ENCODE measurements at places on chromosomes 16 and 17.

GRCh38 chr16:2160915-2161551, 5.5 kb downstream of the TRAF7 start:
- DNase-seq, result no peak

- no peak for DNase-seq
Measured at GRCh38 chr17:9108146-9108545, 86.8 kb downstream of the NTN1 start.

GRCh38 chr16:69311533-69312387, 610 bp downstream of the VPS4A start:
- no peak for DNase-seq

GRCh38 chr17:28499364-28499664, 6.8 kb upstream of the FOXN1 start:
- no peak for DNase-seq

GRCh38 chr16:610513-611381, 20.0 kb upstream of the WFIKKN1 start:
- no peak for DNase-seq

- no peak for DNase-seq
Measured at GRCh38 chr17:70378076-70378475, 208.7 kb downstream of the KCNJ2 start.

DNA sequence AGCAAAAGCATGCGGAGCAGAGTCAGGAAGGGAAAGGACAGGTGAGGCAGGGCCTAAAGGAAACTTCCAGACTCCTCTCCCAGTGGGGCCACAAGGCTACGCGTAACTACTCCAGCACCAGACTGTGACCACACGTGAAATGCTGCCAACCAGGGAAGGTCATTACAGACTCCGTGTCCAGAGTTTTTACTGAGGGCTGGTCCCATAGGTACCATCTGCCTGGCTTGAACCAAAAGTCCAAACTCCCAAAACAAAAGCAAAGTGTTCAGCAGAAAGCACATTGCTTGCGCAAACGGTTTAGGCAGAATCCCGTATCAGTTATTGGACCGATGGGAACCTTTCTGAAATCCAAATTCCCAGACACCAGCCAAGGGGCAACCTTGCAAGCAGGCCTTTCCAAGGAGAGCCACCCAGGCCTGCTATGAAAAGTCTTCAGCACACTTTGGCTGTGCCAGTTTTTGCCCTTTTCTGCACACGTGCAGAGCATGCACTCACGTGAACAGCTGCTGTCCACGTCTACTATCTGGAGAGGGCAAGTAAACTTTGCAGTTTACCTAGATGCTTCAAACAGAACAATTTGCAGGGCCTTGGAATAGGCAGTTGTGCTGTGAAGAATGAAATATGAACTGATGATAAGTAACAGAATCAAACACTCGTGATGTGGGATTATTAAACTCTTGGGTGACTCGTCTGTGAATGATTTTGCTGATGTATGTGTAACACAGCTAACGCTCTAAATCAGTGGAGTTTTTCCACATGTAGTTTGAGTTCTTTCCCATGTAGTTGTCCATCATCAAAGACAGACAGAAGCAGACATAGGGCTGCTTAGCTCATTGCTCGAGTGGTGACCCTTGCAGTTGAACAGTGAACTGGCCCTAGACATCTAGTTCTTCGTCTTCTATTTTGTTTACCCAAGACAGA, 58.1 kb upstream of the CRISPLD2 start:
- DNase-seq, result no peak

GRCh38 chr17:2867441-2868424, 71.5 kb downstream of the RAP1GAP2 start:
- DNase-seq, result no peak

DNA sequence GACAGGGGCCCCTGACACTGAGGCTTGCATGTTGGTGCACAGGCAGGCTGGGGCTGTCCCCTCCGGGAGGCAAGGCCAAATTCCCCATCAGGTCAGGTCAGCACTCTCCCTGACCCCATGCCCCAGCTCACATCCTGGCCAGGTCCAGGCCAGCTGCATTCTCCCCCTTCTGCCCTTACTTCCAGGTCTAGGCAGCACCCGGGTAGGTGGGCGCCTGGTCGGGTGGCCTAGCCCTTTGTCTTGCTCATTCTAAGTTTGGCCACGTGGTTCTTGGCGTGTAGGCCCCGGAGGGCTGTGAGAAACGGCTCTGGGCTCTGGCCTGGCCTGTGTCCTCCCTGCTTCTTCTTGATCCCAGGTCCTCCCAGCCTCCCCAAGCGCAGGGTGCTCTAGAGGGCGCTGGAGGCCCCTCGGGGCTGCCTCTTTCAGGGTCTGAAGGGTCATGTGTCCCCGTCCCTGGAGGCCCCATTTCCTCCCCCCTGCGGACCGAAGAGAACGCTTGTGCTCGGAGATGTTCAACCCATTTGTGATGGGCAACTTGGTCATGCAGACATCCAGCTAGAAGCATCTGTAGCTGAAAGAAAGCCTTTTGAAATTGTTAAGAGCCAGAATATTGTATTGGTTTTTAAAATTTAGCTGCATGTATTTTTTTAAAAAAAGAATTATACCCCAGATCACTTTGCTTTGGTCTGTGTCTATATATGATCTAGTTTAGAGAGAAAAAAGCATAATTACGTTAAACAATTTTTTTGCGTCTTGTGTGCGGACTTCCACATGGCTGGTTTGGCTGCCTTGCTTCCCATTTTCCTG, 6.7 kb downstream of the BAHCC1 start:
- DNase-seq, result peak; percentile 96

GRCh38 chr16:66616169-66616568, 11.7 kb downstream of the CMTM3 start:
- DNase-seq, result no peak

DNA sequence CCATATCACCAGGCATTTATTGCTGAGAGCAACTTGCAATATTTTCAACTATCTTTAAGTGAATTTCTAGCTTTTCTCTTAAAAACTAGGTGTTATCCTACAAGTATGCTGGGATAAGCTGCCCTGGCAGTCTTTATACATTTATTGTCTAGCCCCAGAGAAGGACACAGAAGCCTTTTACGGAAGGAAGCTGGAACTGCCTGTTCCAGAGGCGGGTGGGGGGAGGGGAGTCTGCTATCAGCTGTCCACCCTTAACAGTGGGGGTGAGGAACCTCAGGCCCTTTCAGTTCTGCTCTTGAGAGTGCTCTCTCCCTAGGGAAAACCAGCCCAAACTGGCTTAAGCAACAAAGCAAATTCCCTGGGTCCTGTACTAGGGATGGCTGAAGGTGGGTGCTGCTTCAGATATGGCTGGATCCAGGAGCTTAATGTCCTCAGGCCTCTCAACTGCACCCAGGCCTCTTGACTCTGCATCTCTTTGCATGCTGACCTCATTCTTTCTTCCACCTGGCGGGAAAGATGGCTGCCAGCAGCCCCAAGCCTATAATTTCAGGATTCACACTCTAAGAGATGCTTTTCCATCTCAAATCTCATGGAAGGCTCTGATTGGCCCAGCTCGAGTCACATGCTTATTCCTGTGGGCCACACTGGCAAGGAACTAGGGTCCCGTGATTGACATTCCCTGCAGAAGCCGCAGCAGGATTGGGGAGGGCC, 16.6 kb downstream of the NAGPA start:
- DNase-seq, result no peak

DNA sequence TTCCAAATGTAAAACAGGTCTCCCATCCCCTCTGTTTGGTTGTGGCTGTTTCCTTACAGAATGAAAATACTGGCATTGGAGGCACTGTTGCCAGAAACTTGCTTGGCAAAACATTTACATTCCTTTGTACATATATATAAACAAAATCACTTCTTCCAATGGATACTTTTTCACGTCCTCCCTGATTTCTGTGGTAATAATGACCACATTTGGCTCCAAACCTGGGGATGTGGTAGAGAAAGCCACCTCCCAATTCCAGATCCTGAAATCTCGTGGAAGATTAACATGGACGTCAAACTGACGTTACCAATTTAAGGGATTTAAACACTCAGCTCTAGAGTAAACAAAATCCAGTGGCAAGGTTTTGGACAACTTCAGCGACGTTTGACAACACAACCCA, 370.8 kb upstream of the ZFHX3 start:
- DNase-seq, result no peak

- no peak for DNase-seq
Measured at GRCh38 chr17:15963670-15964110, 18.8 kb downstream of the ADORA2B start.

DNA sequence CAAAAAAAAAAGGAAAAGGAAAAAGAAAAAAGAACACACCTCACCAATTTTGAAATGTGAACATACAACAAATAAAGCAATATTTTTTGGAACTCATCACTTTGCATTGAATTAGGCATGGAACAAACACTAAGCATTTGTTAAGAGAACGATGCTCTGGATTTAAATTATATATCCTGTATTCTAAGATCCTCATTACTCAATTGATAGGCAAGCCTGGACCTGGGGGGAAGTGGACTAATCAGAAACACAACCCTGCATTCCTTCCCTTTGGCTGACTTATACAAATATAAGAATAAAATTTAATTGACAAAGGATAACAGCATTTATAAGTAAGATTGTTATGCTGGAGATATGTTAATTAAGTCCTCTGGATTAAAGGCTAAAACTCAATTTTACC, 2.2 kb downstream of the GJC1 start:
- no peak for DNase-seq

- no peak for DNase-seq
Measured at GRCh38 chr17:82320140-82320840, 2.9 kb upstream of the CD7 start.

DNA sequence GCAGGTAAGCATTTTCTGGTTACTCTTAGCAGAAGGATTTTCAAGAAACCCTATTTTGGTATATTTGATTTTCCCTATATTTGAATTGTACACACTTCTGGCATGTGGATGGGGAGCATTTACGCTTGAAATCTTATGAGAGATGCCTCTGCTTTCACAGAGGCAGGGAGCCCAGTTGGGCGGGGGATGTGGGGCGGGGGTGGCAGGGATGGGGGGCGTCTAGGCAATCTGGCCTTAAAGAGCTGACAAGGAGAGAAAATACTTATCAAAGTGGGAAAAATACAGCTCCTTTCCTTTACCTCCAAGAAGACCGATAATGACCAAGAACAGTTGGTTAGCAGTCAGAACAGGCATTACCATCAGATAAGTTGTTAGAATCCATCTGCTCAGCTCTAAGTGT, 79.1 kb upstream of the NUDT7 start:
- DNase-seq, result no peak

DNA sequence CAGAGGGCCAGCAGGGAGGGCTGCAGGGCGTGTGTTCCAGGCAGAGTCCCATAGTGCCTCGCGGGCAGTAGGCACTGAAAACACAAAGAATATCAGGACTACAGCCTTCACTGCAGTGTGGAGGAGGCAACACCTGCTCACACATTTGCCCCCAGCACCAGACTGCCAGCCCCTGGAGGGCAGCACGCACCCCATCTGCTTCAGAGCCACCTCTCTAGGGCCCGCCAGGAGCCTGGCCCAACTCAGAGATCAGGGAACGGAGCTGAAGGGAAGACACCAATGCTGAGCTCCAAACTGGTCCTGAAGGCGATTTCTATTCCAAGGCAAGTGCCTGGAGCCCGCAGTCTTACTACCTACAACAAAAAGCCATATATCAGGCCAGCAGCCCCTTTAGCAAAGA, 130.3 kb downstream of the ZNF423 start:
- DNase-seq, result no peak

- no peak for DNase-seq
Measured at GRCh38 chr16:70432723-70433457, 6.0 kb downstream of the ST3GAL2 start.

DNA sequence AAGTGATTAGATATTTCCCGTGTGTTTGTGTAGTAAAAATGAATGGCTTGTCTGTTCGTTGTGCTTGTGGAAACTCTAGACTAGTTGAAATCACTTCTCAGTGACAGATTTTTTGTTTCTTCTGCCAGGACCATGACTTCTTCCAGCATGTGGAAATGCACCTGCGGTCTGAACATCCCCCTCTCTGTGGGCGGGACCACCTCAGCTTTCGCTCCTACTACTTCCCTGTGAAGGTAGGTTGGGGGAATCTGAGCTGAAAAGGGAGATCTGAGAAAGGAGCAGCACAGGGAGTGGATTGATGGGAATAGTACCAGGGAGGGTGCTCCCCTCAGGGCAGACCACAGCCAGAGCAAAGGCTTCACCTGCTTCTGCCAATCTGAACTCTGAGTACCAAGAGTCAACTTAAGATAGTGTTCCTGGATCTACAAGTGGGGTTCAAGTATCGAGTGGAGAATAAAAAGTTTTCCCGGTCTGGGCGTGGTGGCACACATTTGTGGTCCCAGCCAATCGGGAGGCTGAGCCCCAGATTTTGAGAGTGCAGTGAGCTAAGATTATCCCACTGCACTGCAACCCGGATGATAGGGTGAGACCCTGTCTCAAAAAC, 47.5 kb downstream of the SF3B3 start:
- DNase-seq, result no peak

DNA sequence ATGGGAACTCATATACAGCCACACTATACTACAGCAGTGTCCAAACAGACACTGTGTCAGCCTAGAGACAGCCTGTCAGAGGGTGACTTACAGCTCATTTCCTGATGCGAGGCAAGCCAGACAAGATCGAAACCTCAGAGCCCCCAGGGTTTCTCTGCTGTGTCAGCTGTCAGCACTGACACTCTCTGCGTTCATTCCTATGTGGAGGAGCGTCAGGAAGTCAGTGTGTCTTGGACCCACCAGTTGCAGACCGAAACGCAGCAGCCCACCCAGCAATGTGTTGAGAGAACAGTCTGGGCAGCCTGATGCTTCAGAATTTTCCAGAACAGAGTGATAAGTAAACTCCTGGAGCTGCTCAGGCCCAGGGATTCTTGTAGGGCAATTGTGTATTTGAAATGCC, 20.6 kb upstream of the MAPT start:
- DNase-seq, result no peak

DNA sequence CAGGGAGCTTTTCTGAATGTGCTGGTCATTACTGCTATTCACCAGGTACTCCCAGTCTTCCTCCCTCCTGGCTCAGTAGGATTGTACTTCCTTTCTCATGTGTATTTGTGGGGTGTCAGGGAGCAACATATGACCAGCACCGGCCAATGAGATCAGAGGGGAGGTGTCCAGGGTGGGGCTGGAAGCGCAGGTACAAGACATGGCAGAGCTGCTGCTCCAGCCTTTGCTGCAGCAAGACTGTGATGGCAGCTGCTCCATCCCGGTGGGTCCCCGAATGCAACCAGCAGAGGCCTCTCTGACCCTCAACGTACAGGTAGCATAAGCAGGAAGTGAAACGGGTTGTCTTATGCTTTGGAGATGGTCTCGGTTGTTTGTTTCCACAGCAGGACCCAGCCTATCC, 53.8 kb upstream of the CACNG5 start:
- no peak for DNase-seq

DNA sequence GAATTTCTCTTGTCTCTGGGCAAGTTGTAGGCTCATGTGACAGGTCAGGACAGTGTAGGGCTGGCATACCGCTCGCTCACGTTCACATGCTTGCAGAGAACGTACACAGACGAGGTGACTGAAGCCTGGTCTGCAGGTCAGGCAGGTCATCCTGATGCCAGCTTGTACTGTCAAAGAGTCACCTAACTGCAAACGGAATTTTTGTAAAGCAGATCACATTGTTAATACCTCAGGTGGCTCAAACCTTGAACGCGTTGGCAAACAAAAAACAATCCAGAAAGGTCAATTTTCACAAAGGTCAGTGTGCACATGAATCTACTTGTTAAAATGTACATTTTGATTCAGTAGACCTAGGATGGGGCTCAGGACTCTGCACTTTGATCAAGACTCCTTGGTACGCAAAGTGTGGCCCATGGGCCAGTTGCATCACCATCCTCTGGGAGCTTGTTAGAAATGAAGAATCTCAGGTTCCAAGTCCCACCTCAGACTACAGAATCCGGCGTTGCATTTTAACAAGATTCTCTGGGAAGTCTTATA, 28.6 kb downstream of the ANKRD40 start:
- DNase-seq, result no peak

GRCh38 chr17:66386498-66387351, 84.3 kb downstream of the PRKCA start:
- no peak for DNase-seq

GRCh38 chr17:30381340-30381659, 2.6 kb downstream of the CPD start:
- DNase-seq, result no peak
